ENCODE measurements at places on chromosomes 2 and 18.

DNA sequence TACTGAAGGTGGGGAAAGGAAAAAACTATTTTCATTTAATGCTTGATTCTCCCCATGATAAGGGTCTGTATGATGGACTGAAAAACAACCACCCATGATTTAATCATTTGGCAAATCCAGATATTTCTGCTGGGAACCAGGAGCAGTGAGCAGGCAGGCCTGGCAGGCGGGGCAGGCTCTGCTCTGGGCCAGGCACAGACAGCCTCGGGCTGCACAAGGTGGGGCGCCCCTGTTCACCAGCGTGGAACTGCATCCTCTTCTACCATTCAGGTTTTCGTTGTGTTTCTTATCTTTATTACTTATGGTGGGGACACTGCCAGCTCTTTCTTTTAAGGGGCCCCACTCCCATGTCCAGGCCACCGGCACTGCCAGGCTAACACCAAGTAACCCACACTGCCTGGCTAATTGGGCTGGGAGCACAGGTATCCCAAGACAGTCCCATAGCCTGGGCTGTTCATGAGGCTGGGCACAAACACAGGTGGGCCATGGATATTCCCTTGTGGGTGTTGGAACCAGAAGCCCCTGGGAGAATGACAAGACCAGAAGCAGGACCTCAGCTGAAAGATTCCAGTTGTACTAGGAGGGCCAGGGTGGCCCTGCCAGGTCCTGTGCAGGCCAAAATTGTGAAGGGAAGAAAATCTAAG lies 57.1 kb upstream of the RALBP1 start:
- DNase-seq, result no peak

GRCh38 chr2:157257312-157258252 lies at the start of gene GALNT5:
GALNT5 (plus strand) TSS chr2:157257705; CDS start chr2:157258083, 378 bp downstream.
- DNase-seq, result no peak

GRCh38 chr2:157427003-157427921 lies 16.6 kb downstream of the CYTIP start:
- DNase-seq, result no peak

- DNase-seq, result no peak
Measured at GRCh38 chr2:163198007-163198406, 359.4 kb upstream of the KCNH7 start.

GRCh38 chr2:197167608-197168314 lies 142.8 kb downstream of the ANKRD44 start:
- DNase-seq, result no peak

DNA sequence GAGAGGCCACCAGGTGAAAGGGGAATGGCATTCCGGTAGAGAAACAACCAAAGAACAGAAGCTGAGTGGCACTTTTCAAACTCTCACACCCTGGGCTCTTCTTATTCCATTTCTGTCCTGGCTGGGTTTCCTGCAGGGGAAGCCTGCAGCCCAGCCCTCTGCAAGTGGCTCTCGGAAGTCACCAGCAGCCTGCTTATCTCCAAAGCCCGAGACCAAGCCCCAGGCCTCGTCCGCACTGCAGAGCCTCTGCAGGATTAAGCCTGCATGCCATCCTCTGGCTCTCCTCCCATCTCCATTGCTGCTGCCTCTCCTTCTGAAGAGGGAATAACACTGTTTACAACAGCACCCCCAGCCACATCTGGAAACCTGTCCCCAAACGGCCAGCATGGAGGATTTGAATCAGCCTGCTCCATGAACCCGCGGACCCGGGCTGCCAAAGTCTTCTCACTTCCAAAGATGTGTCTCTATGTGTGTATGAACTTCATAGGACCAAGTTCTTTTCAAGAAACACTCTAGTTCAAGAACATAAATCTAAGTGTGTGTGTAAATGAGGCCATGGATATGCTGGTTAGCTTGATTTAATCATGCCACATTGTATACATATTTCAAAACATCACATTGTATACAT lies 54.2 kb downstream of the DIPK1C start:
- no peak for DNase-seq

DNA sequence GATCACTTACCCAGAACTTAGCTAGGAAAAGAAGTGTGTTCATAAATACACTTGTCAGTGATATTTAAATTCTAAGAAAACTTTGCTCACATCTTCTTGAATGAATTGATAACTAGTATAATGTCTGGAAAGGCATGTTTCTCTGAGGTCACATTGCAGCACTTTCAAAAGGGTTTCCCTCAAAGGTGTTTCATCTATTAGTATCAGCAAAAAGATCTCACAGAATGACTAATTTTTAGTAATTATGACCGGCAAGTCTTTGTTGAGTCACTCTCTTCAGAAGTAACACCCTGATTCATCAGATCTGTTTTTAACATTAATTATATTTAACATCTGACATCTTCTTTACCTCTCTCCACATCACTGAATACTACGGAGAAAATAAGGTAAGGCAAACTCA lies 222.3 kb downstream of the IKZF2 start:
- peak; percentile 27 for DNase-seq

DNA sequence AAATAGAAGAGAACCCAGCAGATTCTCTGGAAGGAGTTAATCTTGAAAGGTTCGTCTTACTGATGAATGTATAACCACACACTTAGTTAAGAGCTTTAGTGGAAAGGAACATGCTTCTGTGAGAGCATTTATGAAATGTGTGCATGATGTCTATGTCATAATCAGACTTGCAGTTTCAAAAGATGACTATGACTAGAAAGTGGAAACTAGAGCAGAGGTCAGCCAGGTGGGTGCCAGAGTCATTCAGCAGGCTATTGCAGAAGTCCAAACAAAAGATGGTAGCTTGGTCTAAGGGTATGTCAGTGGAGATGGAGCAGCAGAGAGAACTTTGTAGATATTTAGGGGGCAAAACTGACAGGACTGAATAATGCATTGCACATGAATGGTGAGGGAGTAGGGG lies 825.8 kb downstream of the DCC start:
- DNase-seq, result no peak

DNA sequence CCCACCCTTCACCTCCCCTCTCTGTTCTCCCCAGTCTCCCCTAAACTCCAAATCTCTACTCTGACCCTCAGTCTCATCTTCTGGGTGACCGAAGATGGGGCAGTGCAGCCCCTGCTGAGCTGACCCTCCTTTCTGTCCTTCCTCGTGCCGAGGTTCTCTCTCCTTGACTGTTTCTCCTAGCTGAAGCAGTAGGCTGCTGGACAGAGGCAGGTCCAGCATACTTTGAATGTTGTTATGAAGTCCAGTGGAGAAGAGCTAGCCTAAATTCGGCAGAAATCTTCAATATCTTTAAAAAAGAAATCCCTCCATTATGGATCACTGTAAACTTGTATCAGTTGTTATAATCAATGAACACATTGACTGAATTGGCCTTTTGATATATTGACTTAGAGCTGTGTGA lies 63.2 kb downstream of the RRM2 start:
- DNase-seq, result no peak

GRCh38 chr2:223580951-223581350 lies 21.2 kb downstream of the SCG2 start:
- no peak for DNase-seq

DNA sequence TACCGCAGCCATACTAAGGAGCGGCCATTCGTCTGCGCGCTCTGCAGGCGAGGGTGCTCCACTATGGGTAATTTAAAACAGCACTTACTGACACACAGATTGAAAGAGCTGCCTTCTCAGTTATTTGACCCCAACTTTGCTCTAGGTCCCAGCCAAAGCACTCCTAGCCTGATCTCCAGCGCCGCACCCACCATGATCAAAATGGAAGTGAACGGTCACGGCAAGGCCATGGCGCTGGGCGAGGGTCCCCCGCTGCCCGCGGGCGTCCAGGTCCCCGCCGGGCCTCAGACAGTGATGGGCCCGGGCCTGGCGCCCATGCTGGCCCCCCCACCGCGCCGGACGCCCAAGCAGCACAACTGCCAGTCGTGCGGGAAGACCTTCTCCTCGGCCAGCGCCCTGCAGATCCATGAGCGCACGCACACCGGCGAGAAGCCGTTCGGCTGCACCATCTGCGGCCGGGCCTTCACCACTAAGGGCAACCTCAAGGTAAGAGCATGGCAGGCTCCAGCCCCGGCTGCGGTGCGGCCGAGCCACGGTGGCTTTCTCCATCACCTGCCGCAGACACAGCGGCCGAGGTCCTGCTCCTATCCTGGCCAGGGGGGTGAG lies 15.5 kb downstream of the SALL3 start:
- no peak for DNase-seq

GRCh38 chr2:63438181-63438580 lies 150.1 kb downstream of the WDPCP start:
- no peak for DNase-seq

GRCh38 chr18:10579079-10579867 lies 53.4 kb downstream of the NAPG start:
- DNase-seq, result no peak

DNA sequence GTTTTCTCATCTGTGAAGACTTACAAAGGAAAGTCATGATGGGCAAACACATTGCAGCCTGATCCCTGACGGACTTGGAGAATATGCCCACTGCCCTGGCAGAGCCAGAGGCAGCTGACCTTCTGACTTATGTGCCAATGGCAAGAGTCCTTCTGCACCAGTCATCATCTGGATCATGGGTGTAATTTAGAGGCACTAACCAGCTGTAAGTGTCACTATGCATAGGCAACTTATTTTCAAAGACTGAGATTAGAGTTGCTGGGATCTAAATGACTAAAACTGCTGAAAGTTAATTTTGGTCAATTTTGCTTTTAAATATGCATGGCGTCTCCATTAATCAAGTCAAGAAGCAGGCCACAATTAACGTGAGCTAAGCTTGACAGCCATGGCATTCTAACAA lies 261.2 kb downstream of the BCL11A start:
- no peak for DNase-seq

DNA sequence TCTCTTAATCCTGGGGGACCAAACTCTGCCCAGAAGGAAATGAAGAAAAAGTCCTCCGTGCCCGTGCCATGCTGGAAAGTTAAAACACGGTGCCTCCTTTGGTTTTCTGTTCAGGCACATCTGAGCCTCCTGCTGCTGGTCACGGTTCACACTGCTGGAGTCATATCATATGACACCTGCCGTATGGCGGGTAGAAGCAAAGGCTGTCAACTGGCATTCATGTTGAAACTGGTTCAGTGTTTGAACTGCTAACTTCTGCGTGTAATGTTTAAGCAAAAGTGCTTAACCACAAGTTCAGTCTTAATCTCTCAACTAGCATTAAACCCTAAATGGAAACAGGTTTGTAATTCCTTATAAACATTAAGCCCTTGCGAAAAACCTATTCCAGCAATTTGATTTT lies 3.1 kb downstream of the STK39 start:
- DNase-seq, result no peak

GRCh38 chr18:44497757-44498490 lies 182.8 kb upstream of the SETBP1 start:
- no peak for DNase-seq

DNA sequence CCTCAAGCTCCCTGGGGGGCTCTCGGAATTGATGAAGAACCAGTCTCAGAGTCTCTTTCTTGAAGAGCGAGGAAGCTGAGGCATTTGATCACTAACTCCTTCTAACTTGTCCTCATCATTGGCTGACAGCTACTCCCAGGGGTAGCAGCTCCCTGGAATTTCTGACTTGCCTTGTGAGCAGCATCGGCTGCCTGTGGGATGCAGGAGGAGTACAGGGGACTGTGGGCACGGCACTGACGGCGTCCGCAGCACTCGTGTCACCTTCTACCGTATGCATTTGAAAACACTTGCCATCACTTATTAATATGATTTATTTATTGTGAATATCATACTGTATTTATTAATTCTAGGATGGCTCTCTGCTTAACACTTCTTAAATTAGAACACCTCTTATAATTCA lies 175.0 kb downstream of the MIB1 start:
- DNase-seq, result no peak

DNA sequence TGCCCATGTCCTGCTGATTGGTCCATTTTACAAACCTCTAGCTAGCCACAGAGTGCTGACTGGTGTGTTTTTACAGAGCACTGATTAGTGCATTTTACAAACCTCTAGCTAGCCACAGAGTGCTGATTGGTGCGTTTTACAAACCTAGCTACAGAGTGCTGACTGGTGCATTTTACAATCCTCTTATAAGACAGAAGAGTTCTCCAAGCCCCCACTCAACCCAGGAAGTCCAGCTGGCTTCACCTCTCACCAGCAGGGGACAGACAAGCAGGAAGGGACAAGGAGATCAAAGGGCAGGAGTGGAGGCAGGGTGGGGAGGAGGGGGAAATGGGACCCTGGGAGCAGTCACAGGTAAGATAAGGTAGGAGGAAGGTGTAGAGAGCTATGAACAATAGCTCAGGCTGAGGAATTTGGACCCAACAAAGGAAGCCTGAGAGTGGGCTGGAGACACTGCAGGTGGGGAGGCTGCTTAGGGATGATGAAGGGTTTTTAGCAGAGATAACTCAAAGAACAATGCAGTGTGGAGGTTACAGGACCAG lies 37.1 kb downstream of the SH2D6 start:
- no peak for DNase-seq

GRCh38 chr2:219670386-219670785 lies 43.0 kb downstream of the SLC4A3 start:
- no peak for DNase-seq

DNA sequence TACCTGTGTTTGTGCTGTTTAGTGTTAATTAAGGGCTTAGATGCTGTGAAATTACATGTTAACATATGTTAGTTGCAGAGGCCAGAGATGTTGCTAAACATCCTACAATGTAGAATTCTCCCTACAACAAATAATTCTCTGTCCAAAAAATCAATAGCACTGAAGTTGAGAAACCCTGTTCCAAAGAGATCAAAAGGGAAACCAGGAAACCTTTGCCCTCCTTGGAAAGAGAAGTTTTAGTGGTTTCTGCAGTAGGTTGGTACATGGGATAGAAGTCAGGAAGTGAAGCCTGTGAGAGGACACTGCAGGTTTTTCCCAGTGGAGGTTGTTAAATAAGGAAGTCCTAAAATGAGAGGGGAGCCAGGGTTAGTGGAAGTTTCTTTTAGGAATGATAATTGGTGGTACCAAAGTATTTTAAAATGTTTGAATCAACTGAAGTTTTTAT lies 6.3 kb upstream of the RMDN2 start:
- no peak for DNase-seq

DNA sequence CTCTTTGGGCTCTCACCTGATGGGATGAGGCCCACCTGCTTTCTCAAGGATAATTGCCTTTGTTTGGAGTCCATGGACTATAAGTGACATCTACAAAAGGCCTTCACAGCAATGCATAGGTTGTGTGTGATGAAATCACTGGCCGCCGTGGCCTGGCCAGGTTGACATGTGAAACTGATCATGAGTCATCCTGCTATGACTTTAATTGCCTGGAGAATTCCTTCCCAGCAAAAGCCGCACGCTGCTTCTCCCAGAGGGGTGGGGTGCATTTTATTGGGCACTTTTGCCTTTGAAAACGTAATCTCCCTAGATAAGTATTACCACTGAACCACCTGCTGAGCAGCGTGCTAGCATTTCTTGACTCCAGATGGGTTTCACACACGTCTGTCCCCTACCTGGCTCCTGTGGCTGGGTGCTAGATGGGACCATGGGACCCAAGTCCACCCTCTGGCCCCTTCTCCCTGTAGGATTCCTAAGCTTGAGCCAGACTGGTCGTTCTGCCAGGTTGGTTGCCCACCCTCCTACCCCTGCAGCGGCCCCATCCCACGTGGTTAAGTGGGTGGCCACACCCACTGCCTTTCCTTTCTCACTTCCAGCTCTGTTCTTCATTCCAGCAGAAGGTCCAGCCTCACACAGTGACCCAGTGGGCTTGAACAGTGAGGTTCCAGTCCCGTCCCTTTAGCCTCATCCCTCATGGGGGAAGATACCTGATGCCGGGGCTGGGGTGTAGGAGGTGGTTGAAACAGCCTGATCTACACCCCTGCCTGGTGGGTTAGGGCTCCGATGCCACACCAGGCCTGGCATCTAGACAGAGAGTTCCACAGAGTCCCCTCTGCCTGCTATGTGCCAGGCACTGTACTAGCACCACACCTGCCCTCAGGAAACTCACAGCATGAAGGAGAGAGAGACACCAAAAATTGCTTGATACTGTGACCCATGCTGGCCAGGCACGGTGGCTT lies 89.6 kb downstream of the GBX2 start:
- no peak for DNase-seq

Data from putamen (tissue), 1 donor.